DMS53 (cell line): ENCODE measurements at places on chromosomes 4 and X.
A peak's percentile ranks its signal among the peaks of the same experiment; 100 is the strongest.

DNA sequence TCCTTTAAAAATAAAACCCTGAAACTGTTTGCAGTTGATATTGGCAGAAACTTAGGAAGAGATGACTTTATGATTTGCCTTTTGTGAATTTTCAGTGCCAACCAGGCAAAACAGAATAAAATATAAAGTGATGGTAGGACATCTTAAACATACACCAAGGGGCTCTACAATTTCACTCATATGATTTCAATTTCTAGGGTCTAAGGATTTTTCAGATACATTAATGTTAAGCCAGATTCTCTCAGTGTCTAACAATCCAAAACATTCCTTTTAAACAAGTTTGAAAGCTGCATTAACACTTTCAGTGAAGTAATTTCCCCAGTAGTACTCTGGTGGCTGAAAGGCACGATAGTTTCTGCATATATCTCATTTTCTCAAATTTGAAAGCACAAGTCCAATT is 1262.0 kb upstream of the ADGRL3 start:
- DNase-seq, result no peak

GRCh38 chrX:43808231-43808630 is 74.0 kb downstream of the MAOB start:
- DNase-seq, result no peak

- DNase-seq, result no peak
Measured at GRCh38 chr4:2262944-2263250, 988 bp upstream of the MXD4 start.

DNA sequence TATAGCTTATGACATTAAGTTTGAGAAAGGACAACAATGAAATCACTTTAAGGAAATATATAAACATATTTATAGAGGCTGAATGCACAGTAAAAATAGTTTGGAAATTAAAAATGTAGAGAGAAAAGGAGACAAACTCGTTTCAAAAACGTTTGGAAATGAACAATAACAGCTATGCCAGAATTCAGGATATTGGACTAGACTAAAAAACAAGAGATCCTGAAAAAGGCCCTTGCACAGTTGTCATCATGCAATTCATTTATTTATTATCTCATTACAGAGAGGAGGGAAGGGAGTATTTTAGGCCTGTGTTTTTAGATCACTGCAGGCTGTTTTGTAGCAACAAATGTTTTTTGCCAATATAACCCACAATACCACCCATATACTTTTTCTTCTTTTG is 527.2 kb downstream of the ADGRL3 start:
- DNase-seq, result no peak

DNA sequence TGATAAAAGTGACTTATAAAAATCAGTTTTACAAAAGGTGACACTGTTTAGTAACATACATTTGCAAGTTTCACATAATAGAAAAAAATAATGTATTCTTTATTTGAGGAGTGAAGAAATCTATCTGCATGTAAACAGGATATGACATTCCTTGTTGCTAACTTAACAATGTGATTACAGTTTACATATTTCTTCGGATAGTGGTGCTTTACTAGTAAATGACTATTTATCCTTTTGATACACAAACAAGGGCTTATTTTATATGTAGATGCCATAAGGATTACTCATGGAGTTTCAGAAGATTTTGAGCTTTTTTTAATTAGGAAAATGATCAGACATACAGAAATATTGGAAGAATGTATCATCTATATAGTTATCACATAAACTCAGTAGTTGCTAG is 126.5 kb downstream of the SLIT2 start:
- DNase-seq, result no peak

DNA sequence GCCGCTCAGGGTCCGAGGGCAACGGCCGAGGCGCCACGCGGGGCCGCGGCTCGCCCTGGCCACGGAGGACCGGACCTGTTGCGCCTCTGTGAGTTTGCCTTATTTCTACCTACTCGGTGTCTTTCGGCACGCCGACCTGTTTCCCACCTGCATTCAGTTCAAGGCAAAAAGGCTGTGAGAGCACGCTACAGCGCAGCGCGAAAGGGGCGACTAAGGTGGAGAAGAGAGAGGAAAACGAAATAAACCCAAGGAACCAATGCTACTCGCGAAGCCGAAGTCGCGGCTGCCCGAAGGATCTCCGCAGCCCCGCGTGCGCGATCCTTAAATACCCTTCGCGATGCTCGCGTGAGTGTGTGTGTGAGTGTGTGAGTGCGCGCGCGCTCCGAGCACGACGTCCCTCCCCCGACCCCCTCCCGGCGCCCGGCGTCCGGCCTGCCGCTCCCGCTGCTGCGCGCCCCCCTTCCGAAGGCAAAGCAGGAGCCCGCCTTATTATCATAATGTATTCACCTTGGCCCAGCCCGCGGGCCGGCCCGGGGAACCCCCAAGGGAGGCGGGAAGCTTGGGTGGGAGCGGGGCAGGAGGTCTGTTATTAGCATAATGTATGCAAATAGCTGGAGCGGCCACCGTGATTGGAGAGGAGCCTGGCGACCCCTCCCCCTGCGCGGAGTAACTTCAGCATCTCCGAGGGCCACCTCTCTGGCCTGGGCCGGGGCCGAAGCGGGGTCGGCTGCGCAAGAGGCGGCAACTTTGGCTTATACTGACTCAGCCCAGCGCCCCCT is at the start of gene COL25A1:
COL25A1 (minus strand) TSS at position 298 of the 779 bp plus-strand sequence.
- DNase-seq, result peak; percentile 82

DNA sequence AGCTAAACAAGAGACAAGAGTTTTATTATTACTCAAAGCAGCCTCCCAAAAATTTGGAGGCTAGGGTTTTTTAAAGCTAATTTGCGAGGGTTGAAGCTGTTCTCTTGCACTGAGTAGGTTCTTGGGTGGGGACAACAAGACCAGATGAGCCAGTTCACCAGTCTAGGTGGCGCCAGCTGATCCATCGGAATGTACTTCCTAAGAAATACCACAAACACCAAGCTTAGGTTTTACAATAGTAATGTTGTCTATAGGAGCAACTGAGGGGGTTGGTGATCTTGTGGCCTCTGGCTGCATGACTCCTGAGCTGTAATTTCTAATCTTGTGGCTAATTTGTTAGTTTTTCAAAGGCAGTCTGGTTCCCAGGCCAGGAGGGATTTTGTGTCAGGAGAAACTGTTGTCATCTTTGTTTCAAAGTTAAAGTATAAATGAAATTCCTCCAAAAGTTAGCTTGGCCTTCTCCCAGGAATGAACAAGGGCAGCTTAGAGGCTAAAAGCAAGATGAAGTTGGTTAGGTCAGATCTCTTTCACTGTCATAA is 130.6 kb downstream of the SLC7A11 start:
- no peak for DNase-seq

DNA sequence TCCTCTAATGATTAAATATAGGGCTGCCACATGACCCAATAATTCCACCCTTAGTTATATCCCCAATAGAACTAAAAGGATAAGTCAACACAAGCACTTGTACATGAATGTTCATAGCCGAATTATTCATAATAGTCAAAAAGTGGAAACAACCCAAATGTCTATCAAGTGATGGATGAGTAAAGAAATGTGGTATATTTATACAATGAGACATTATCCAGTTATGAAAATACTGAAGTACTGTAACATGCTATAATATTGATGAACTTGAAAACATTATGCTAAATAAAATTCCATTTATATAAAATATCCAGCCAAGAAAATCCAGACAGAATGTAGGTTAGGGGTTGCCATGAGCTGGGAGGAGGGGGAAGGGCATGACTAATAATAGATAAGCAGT is 436.7 kb upstream of the AADAT start:
- no peak for DNase-seq

- peak; percentile 93 for DNase-seq
Measured at GRCh38 chr4:104591510-104591911, 96.8 kb upstream of the CXXC4 start.

DNA sequence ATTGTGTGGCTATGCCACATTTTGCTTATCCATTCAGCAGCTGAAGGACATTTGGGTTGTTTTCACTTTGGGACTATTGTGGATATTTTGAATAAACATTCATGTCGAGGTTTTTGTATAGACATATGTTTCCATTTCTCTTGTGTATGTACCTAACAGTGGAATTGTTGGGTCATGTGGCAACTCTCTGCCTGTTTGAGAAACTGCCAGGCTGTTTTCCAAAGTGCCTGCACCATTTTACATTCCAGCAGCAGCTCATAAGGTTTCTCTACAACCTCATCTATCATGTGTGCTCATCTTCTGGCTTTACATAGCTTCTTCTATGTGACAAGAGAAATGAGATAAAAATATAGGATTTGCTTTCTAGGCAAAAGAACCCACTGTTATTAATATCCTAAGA is 29.5 kb upstream of the TSPAN5 start:
- no peak for DNase-seq

DNA sequence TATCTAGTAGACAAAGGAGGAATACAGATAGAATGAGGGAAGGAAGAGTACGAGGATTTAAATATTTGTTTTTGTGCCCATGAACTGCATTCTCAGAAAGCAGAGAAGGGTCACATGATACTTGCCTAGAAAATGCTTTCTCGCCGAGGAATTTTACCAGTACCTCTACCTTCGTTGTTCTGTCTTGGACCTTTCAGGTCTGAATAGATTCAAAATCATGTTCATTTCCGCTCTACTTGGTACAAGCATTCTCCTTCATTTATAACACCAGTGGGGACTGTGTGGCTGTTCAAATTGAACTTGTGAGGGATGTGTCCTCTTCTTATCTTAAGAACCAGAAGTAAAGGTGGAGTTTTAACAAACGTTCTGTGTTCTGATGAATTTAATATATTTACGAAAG is 1.9 kb downstream of the USP38 start:
- peak; percentile 15 for DNase-seq

DNA sequence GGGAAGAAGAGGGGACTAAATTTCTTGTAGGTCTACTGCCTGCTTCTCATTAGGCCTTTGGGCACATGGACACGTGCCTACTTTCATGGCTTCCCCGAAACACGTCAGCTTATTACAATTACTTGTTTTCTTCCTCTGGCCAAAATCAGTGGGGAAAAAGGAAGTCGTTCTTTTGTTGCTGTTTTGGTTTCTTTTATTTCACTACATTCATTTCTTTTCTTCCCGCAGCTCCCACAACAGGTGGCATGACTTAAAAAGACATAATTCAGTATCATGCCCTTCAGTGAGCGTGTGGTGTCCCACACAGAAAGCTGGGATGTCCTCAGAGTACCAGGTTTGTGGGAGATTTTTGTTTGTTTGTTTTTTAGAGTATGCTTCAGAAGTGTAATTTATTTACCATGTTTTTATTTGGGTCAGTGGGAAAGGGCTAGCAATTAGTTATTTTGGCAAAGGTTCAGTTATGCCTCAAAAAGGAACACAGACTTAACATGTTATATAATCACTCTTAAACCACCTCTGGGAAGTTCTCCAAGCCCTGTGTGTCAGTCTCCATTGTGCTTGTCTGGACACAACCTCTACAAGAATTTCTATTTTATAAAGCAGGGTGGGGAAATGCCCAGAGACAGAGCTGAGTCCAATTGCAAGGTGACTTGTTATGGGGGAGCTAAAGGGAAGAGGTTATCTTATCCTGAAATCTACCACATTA is 44.2 kb upstream of the SPRY1 start:
- DNase-seq, result no peak

DNA sequence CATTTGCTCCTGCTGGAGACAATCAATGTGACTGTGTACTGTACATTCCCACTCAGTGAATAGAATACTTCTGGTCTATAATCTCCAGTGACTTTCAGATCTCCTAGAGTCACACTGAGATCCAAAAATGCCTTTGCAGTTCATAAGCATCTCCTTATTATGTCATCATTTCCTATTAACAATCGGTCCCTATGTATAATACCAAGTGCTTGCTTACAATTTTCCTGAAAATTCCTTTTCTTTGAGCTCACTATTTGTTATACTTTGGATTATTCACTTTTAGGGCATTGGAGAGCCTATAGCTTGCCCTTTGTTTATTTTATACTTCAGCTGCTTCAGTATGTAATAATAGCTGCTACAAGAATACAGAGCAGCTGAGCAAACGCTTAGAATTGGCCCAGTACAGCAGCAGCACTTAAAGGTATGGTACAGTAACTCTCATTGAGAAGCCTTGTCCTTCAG is 313.0 kb downstream of the DCTD start:
- DNase-seq, result peak; percentile 74

- no peak for DNase-seq
Measured at GRCh38 chr4:118799231-118799942, 36.5 kb downstream of the SEC24D start.

- peak; percentile 30 for DNase-seq
Measured at GRCh38 chr4:184805462-184806228, 20.1 kb downstream of the ACSL1 start.

- peak; percentile 59 for DNase-seq
Measured at GRCh38 chrX:72128881-72129280, 2.8 kb downstream of the RTL5 start.

DNA sequence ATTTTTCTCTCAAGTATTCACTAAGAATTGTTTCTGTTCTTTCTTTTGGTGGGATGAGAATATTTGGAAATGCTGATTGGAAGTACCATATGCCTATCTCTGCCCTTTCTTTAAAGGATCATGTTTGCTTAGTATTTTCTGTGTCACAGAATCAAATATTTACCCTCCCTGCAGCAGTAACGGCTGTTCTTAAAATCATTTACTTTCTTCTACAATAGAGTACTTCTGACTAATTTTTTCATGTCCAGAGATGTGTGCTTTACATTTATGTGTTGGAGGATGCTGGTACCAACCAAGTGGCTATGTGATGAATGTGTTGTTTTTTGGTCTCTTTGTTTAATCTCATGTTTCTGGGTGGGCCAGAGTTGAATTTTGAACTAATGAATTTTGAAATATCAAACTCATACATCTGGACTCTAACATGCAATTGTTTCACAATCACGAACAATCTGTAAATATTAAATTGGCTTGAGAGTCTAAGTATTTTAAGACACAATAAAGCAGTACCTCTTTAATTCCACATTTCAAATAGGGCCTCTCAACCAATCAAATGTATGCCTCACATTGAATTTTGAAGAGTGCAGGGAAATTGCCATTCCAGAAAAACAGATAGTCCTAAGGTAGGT is 59.4 kb upstream of the ARSJ start:
- DNase-seq, result peak; percentile 77

DNA sequence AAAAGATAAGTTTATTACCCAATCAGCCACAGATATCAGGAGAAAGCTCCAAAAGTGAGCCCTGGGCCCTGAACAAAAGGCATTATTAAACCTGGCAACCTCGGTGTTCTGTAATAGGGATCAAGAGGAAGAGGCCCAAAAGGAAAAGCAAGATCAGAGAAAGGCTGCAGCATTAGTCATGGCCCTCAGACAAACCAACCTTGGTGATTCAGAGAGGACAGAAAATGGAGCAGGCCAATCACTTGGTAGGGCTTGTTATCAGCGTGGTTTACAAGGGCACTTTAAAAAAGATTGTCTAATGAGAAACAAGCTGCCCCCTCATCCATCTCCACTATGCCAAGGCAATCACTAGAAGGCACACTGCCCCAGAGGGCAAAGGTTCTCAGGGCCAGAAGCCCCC is 75.7 kb downstream of the AGTR2 start:
- no peak for DNase-seq

GRCh38 chr4:169906821-169907220 is 119.4 kb downstream of the MFAP3L start:
- DNase-seq, result no peak
